T-helper 17 cell (primary cell): ENCODE measurements at places on chromosomes 5 and 9.

- DNase-seq, result no peak
Observed at GRCh38 chr5:89418407-89419085, 535.6 kb upstream of the MEF2C start.

GRCh38 chr9:97064176-97064575, 25.2 kb upstream of the CTSV start:
- no peak for DNase-seq

DNA sequence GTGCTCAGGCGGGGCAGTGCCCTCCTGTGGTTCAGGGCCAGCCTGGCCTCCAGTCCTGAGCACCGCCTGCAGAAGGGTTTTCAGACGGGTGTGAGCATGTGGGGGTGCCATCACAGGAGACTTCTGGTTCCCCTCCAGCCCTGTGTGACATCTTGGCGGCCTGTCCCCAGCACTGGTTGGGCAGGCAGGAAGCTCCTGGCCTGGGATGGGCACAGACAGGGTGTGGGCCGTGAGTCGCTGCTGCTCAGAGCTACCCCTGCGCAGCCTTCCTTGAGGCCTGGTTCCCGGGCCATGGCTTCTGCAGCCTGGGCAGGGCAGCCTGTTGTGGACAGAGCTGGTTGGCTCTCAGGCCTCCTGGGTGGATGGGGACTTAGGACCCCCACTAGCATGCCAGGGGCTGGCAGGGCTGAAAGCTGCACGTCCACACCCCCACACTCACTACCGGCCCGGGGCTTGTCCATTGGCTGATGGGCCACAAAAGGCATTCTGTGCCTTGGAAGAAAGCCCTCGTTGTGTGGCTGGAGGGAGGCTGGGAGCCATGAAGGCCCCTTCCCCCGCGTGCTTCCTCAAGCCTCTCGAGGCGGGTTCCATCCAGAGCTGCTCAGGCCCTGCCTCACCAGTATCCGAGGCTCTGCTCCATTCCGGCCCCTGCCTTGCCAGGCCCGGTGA, 58.7 kb downstream of the RXRA start:
- no peak for DNase-seq

- no peak for DNase-seq
Observed at GRCh38 chr9:98201102-98201501, 8.7 kb upstream of the CORO2A start.

DNA sequence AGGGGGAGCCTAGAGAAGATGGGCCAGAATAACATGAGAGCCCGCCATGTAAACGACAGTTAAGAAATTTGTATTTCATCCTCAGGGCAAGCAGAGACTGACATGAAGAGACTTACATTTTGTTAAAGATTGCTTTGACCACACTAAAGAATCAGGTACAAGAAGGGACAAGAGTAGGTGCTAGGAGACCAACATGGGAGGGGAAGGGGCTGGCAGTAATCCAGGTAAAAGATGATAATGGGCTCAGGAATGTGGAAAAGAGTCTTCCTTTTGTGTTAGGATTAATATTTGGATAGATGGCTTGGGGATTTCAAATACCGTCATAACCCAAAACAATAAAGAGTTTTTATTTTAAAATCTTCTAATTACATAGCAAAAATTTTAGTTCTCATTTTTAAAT, 137.3 kb downstream of the ZNF462 start:
- no peak for DNase-seq

- DNase-seq, result no peak
Observed at GRCh38 chr5:12357626-12358025, 453.4 kb upstream of the CTNND2 start.

DNA sequence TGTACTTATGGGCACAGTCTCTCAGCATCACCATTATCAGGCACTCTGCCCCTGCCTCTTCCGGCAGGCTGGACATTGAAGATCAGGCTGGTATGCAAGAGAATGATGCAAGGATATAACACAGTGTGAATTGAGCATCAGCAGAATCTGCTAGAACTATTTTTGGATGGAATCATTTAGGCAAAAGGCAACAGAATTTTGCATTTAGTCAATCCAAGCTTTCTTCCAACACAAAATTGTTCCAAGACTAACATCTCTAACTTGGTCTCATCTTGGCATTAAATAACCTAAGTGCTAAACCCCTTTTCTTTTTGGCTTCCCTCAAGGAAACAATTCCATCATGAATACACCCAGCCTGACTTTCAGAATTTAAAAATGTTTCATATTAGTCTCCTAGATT, 339.9 kb downstream of the PRELID2 start:
- no peak for DNase-seq

DNA sequence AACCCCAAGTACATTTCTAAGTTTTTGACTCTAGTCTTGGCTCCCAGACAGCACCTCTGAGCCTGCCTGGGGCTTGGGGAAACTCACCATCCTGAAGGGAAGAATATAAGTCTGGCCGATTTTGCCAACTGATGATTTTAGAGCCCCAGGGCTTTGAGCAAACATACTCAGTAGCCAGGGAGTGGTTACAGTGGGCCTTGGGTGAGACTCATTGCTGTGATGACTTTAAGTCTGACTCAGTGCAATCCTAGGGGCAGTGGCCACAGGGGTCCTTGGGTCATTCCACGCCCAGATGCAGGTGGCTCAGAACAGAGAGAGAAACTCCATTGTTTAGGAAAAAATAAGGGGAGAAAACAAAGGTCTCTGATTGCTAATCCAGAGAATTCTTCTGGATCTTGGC, 312.0 kb upstream of the EDIL3 start:
- no peak for DNase-seq

GRCh38 chr9:6383551-6384225, 29.3 kb upstream of the UHRF2 start:
- DNase-seq, result no peak
